Activated CD4-positive, alpha-beta T cell treated with anti-CD3 and anti-CD28 coated beads, Interleukin-2, amount 50 U/mL, for 16 hours (primary cell): ENCODE measurements at places on chromosomes 3 and 15.

DNA sequence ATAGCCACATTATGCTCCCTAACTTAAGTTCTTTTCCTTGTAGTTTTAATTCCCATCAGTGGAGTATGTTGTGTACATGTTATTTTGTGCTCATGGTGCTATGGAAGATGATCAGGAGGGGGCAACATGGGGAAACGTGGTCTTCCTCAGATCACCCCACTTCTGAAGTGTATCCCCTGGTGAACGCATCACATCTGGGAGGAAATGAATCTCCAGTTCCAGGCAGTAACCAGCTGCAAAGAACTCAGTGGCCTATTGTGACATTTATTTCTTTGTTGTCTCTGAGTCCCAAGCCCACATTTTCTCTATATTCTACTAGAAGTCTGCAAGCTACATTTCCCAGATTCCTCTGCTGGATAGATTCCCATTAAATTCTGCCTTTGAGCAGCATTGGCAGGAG, 217.0 kb downstream of the SATB1 start:
- DNase-seq: no peak

- no peak for DNase-seq
These were observed 289.9 kb downstream of the GAP43 start for GRCh38 chr3:115913069-115913686.

DNA sequence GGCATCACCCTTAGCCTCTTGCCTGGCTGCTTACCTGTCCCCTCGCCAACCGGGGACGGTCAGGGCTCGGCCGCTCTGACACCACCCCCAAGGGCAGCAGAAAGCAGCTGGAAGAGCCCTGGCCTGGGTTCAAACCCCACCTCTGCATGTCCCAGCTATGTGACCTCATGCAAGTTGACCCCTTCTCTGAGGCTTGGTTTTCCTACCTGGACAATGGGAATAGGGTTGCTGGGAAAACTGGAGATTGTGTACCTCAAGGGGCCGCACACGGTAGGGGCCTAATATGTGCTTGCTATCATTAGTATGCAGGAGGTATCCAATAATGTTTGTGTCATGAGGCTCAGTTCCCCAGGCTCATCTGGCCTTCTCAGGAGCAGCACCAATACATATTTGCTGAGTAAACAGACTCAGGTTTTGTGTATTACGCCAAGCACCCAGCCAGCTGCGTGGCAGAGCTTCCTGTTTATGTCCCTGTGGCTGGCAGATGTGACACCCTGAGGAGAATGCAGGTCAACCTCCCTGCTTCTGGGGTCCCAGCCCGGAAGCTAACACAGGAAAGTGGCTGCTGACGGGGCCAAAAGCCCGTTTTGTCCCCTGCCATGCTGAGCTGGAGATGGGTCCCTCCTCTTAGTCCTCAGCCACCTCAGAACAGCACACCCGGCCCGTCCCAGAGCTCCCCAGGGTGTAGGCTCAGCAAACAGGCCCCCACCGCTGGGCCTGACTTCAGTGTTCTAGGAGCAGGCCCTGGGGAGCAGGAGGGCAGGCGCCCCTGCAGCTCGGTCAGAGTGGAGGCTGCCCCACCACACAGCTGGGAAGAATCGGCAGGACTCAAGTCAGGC, 29.7 kb downstream of the PLXND1 start:
- DNase-seq: peak; percentile 48

GRCh38 chr3:117523418-117523817, 813.8 kb downstream of the TUSC7 start:
- no peak for DNase-seq

GRCh38 chr3:161388855-161389254, 17.5 kb upstream of the SPTSSB start:
- DNase-seq: no peak

- DNase-seq: no peak
These were observed 16.1 kb upstream of the LARP6 start for GRCh38 chr15:70870051-70870450.

GRCh38 chr3:94869059-94869547, 806.2 kb downstream of the NSUN3 start:
- no peak for DNase-seq

DNA sequence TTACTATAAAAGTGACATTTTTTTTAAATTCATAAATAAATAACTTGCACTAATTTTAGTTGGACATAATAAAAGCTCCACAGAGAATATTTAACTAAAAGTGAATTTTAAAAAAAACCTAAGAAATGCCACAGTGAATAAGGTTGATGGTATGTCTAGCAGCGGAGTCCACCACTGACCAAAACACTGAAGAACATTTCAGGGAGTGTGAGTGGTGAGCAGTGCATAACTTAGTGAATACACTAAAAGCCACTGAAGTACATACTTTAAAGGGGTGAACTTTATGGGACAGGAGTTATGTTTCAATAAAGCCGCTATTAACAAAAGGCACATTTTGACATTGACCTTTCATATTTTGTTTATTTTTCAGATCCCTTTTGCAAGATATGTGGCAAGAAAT, 32.3 kb downstream of the SRP14 start:
- DNase-seq: no peak

- no peak for DNase-seq
These were observed 43.7 kb downstream of the BDH1 start for GRCh38 chr3:197511853-197512635.

GRCh38 chr3:196660381-196661166, 21.1 kb downstream of the NRROS start:
- DNase-seq: no peak

- DNase-seq: no peak
These were observed 197.6 kb downstream of the MINAR1 start for GRCh38 chr15:79629687-79630086.

DNA sequence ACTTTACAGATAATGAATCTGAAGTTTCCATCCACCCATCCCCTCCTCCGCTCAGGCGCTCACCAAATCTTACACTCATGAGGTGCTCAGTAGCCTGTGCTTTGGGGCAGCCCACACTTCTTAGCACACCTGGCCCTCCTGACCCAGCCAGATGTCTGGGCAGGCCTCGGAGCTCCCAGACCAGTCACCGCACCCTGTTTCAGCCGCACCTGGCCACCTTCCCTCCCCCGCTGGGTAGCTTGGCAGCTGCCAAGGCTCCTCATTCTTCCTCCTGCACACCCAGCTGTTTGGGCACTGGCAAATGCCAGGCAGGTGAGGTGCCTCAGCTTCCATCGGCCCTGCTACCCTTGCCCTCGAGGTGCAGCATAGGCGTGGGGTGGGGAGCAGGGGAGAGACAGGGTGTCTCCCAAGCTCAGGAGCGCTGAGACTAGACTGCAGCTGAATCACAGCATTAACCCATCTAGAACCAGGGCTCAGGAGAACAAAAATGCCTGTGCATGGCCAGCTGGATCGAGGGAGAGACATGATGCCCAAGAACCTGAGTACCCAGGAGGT, 45.8 kb downstream of the CDC25A start:
- no peak for DNase-seq

- DNase-seq: no peak
These were observed 7.3 kb upstream of the LEKR1 start for GRCh38 chr3:156818890-156819289.

DNA sequence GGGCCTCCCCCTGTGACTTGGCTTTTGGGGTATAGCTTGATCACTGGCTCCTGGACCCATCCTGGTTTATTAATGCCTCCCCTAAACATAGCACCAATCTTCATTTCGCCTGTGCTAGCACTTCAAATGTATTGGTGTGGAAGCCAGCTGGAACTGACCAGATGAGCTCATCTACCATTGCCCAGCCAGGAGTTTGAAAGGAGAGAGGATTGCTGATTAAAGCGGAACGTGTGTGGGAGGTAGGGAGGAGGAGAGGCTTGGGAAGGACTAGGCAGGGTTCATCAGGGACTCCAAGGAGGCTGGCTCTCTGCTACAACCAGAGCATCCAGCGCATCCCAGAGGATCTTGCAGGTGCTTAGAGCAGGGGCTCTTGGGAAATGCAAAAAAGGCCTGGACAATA, 34.4 kb upstream of the TLE3 start:
- no peak for DNase-seq

DNA sequence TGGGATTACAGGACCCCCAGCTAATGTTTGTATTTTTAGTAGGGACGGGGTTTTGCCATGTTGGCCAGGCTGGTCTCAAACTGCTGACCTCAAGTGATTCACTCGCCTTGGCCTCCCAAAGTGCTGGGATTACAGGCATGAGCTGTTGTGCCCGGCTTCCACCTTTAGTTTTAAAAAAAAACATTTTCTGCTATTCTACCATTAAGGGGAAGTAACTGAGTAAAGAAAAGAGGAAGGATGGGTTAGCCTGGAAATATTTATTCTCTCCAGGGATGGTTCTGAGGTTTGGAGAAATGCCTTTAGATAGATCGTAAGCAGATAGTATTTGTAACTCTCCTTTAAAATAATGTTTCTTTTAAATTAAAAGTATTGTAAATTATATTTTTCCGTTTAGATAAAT, 3.1 kb downstream of the AP4E1 start:
- DNase-seq: no peak

DNA sequence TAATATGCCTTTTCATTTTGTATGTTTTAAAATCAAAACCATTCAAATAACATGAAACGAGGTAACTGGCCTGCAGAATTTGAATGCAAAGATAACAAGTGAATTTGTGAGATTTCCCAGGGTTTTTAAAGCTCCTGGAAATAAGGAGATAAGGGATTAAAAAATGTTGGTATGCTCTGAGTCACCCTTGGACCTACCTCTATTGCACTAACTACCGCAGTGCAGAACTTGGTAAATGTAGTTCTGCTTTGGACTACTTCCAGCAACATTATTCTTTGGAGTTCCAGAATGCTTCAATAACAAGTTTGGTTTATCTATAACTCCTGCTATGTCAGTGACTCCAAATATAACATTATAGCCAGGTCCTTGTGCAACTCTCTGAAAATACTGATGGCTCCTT, 201.7 kb downstream of the GAP43 start:
- DNase-seq: no peak

- no peak for DNase-seq
These were observed 2.0 kb downstream of the ISLR start for GRCh38 chr15:74175271-74176191.

GRCh38 chr3:188239577-188239976, 85.6 kb downstream of the LPP start:
- no peak for DNase-seq

- no peak for DNase-seq
These were observed 39.1 kb downstream of the SCAPER start for GRCh38 chr15:76866008-76866407.

DNA sequence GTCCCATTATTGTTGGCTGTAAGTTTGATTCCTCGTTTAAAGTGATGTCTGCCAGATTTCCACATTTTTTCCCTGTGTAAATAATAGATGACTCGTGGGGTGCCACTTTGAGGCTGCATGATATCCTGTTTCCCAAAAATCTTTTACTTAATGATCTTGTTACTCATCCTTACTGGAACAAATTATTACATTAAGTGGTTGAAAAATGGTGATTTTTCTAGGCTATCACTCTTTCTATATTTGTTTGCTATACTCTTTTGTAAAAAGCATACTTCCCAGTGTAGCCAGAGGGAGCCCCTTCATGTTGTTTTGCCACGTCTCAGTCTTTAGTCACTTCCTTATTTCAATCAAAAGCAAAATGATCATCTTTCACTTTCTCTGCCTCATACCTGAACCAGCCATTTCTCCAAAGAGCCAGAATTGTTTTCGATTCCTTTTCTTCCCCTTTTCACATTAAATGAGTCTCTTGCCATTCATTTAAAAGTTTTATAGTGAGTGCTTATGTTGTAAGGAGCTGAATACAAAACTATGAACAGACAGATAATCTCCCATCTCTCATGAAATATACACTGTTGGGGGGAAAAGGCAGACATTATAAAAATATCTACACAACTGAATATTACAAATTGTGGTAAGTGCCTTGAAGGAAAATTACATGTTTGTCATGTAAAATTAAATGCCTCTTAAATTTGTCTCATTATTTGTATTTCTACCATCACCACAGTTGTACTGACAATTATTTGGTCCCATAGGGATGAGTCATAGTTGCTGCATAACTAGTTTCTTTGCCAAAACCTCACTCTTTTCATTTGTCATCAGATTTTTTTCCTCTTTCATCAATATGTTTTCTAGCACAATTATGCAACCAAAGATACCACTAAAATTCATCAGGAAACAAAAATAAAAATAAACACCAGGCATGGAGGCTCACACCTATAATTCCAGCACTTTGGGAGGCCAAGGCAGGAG, 41.5 kb downstream of the ADGRG7 start:
- peak; percentile 60 for DNase-seq

DNA sequence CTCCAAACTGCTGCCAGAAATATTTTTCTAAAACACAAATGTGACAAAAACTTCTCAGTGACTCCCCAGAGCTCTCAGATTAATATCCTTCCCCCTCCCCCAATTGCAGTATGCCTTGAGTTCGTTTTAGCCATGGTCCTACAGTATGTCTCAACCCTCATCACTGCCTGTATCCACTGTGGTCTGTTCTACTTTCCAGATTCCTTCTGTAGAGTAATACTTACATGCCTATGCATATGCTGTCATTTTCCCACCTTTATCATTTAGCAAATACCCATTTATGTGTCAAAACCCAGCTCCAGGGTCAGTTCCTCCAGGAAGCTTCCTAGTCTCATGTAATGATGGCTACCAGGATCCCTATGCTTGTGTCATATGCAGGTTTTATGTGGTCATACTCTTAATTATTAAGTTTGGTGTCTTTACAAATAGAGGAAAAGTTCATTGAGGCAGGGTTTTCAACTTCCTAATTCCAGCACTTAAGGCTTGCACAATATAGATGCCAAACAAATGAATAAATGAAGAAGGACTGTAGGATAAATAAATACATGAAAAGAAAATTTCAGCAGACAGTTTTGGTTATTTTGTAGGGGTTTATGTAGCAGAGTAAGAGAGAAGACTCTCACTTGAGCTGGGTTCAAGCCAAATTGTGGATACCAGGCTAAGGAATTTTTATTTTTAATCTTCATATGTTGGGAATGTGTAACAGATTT, 170.8 kb downstream of the ALCAM start:
- no peak for DNase-seq

DNA sequence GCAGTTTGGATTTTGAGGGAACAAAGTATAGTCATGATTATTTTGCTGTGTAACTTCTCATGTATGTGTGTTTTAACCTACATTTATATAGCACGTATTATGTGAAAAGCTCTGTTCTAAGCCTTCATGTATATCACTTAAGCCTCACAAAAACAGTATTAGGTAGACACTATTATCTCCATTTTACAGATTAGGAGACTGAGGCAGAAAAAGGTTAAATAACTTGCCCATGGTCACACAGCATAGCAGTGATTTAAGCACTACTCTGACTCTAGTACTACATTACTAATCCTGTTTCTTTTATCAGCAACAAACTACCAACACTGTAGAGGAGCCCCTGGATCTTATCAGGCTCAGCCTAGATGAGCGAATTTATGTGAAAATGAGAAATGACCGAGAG, 2.6 kb downstream of the LSM3 start:
- no peak for DNase-seq

- DNase-seq: no peak
These were observed 28.3 kb downstream of the PFN2 start for GRCh38 chr3:149942409-149942808.

DNA sequence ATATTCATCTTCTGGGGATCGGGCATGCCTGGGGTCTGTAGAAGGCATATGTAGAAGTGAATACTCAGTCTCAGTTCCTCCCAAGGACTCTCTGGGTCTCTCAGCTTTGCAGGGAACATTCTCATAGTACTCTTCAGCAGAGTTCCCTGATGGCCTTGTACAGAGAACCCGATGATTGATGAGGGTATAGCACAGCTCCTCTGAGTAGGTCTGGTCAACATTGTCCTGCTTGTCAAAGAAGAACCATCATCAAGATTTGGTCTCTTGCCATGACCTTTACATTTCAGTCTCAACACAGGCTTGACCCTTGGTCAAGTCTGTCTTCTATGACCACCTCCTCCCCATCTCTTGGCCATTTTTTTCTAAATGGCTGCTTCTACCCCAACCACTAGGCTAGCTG, 9.5 kb downstream of the GCSAM start:
- DNase-seq: no peak
